Activated CD4-positive, alpha-beta T cell treated with anti-CD3 and anti-CD28 coated beads, Interleukin-2, Interleukin-6, amounts not matched to agents 100 ng/mL and 50 ng/mL, durations not matched to agents 16 hours and 8 hours (primary cell): ENCODE measurements at places on chromosomes 16 and 17.
A peak's percentile ranks its signal among the peaks of the same experiment; 100 is the strongest.

GRCh38 chr16:57518520-57518919 is 17.9 kb downstream of the CCDC102A start:
- DNase-seq: no peak

DNA sequence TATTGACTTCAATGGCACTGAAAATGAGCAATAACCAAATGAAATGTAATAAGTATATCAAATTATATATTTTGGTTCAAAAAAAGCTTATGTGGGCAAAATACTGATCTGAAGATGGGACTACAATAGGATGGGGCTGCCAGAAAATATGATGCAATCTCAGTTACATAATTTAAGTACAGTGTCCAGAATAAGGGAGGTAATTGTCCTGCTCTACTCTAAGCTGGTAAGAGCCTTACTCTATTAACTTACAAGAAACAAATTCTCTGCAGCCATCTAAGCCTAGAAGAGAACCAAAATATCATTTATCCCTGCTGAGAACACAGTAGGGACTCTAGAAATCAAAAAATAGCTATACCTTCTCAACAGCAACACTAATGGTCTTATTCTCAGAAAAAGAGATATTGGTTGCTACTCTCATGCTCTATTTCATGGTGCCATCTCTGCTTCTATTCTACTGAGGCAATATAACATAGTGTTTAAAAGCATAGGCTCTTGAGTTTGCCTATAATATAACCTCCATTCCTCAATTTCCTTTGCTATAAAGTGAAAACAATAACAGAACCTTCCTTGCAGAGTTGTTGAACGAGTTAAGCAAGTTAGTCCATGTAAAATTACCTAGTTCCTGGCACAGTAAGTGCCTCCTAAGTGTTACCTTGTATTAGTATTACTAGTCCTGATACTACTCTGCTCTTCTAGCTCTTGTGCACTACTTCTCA is 19.9 kb downstream of the NQO1 start:
- no peak for DNase-seq

DNA sequence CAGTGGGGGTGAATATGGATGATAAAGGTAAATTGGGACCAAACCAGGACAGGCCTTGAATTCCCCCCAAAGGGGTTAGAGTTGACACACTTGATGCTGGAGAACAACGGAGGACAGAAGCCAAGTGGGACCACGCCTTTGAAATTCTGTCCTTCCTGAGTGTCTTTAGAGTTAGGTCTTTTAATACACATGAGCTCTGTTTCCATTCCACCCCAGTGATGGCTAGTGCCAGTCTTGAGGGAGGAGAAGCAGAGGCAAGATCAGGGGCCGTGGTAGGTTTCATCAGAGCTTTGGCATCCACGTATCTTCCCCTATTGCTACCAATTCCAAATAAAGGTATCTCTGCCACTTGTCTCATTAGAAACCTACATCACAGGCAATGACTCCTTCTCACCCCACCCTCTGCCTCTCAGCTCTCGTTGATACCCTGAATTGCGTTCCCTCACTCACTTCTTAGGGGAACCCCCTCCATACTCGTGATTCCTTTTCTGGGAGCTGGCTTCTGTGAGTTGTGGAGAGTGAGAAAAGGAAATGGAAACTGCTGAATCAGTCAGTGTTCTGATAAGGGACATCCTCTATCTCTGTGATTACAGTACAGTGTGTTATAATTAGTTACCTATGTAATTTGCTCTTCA is 2.4 kb upstream of the CCL3L1 start:
- peak; percentile 70 for DNase-seq

GRCh38 chr17:44900894-44901293 is 1.6 kb upstream of the EFTUD2 start:
- DNase-seq: no peak

DNA sequence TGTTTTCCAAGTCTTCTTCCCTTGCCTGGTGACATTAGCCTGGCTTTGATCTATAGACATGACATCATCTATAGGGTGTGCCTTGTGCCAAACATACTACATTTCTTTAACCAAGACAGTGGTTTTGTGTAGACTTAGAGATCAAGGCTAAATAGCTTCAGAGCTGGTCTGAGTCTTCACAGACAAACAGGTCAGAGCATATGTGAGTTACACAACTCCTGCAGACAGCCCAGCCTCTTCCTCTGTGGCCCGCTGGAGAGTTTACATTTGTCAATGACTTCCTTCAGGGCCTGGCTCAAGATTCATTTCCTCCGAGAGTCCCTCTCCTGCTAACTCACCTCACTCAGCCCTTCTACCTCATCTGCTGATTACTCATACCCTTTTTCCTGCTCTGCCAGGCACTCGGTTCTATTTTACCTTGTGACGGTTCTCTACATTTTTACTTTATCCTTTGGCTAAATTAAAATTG is 73.1 kb upstream of the TANC2 start:
- peak; percentile 71 for DNase-seq

- DNase-seq: no peak
These were observed 398 bp downstream of the LGALS9 start for GRCh38 chr17:27631411-27631760.

- no peak for DNase-seq
These were observed 656.6 kb downstream of the WWOX start for GRCh38 chr16:78755751-78756661.

DNA sequence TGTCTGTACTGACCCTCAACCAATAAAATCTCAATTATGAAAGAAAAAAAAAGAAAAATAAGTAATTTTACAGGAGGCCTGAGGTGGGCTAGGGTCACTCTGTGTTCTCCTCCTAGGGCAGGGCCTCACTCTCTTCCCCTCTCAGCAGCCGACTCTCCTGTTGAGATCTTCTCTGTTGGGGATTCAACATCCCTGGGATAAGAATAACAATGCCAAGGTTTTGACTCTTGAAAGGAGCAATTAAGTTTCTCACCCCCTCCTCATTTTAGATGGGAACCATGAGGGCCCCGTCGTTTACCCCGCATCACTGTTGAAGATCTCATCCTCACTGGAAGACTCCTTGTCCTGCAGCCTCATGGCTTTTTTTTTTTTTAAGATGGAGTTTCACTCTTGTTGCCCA is 21.5 kb upstream of the BRCA1 start:
- DNase-seq: no peak

DNA sequence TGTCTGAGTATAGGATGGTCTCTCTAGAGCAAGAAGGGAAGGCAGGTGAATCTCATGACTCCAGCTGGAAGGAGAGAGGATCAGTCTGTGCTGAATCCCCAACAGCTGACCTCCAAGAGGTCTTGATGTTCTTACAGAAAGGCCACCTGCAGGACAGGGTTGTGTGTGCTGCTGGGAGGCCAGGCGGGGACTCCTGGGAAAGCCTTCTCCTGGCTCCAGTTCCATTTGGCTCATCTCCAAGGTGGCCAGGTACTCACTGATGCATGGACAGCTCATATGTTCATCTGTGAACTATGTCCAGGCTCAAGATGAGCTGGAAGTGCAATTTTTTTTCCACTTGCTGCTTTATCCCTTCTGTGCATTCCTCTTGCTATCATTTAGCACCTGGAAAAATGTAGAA is 730.2 kb upstream of the RBFOX1 start:
- DNase-seq: no peak

DNA sequence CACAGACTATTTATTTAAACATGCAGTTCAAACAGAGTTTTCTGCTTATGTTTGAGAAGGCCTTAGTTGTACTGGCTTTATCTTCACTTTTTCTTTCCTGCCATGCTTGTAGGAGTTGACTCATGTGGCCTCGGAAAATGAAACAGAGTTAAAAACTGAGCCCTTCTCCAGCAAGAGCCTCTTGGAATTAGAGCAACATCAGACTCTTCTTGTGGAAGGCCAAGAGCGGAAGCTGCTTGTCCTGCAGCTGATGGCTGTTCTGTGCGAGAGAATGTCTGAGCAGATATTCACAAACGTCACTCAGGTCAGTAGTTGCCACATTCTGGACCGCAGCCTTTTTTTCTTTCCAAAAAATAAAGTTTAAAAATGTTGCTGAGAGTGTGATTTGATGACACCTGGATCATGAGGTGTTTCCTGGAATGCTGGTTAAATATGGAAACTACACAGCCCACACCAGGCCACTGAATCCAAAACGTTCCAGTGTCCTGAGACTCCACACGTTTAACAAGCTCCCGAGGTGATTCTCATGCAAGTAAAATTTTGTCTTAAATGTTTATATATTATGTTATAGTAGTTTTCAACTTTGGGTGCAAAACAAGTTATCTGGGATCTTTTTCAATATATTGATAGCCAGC is 65.9 kb downstream of the TANGO6 start:
- DNase-seq: no peak

- peak; percentile 49 for DNase-seq
These were observed 60.4 kb upstream of the TOB1 start for GRCh38 chr17:50926523-50926922.

DNA sequence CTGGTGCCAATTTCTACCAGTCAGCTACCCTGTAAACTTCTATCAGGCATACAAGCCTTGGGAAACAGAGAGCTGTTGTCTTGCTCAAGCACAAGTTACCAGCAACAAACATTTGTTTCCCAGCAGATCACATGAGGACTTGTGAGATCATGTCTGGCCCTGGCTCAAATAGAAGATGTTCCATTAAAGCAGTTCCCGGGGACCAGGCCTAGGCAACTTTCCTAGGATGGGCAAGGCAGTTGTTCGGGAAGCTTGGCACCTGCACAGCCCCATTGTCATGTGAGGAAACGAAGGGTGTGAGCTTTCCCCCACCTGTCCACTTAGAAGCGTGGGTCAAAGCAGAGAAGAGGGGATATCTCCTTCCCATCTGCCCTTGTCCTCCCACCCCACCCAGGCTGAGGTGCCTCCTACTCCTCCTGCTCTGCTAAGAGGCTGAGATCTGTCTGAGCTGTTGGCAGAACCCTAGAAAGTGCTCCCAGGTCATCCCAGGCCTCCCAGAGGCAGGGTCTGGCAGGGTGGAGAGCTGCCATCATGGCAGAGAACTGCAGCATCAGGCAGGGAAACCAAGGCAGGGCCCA is 11.2 kb upstream of the SLC47A2 start:
- DNase-seq: no peak

GRCh38 chr16:57635266-57636097 is 7.1 kb downstream of the ADGRG1 start:
- DNase-seq: no peak

- peak; percentile 74 for DNase-seq
These were observed 1.1 kb upstream of the TFAP4 start for GRCh38 chr16:4273858-4274311.
